OCI-LY7 (cell line): ENCODE measurements at places on chromosomes 5 and 9. TPM values are rescaled to one million over a fixed set of nuclear protein-coding genes. Genes with fewer than 3 reads are reported as not detected.

DNA sequence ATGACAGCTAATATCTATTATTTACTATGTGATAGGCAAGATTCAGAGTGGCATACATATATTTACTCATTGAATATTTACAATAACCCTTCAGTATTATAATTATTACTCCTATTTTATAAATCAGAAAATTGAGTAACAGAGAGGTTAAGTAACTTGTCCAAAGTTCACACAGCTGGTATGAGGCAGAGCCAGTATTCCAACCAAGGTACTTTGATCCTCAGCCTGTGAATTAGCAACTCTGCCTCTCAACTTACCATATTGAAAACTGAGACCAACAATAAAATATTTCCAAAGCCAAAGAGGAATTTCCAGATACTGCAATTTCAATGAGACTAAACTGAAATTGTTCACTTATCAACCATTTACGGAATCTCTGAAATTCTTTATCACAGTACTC, 67.9 kb upstream of the TSLP start:
- DNase-seq, result no peak

- DNase-seq, result no peak
Measured at GRCh38 chr5:107805166-107805565, 134.4 kb upstream of the EFNA5 start.

- peak; percentile 7 for DNase-seq
Measured at GRCh38 chr5:176700239-176700847, 53.1 kb downstream of the TSPAN17 start.

DNA sequence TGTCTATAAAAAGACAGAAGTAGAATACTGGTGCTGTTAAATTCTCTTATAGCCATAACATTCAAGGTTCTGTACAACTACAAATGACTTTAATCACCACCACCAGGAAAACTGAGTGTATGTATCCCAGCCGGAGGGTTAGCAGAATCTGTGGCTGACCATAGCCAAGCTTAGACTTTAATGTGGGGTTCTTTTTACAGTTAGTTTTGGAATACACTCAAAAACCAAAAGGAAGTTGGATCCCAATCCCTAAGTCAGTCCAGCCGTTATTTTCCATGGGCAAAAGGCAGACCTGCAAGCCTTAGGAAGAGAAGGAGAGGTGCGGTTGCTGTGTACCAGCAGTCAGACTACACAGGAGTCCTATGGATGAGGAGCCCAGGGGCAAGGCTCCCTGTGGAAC, 179.8 kb downstream of the ENC1 start:
- no peak for DNase-seq

FAM153A gene
- 3.6 and 4.7 TPM in 2 replicates for total RNA-seq
